Putamen (tissue), 1 donor: ENCODE measurements at places on chromosomes 7 and 10.
A peak's percentile ranks its signal among the peaks of the same experiment; 100 is the strongest.

DNA sequence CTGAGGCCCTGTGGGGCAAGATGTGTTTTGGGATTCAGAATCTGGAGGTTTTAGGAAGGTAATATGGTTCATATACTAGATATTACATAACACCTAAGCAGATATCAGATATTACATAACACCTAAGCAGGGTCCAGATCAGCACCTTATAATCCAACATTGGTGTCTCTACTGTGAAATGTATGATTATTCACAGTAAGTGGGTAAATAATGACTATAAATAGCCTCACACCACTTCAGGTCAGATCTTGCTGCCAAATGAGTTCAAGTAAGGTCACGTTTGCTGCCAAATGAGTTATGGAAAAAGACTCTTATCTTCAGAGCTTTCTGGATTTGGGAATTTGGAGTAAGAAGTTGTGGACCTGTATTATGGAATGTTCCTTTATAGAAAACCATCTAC lies 14.6 kb downstream of the ADRB1 start:
- DNase-seq, result no peak

GRCh38 chr7:107232568-107233090 lies 63.8 kb downstream of the HBP1 start:
- DNase-seq, result no peak

GRCh38 chr7:110621289-110621688 lies 469.6 kb upstream of the LRRN3 start:
- no peak for DNase-seq

GRCh38 chr10:29991382-29991781 lies 68.0 kb downstream of the JCAD start:
- DNase-seq, result no peak

GRCh38 chr7:36961097-36961496 lies 236.8 kb upstream of the AOAH start:
- no peak for DNase-seq

DNA sequence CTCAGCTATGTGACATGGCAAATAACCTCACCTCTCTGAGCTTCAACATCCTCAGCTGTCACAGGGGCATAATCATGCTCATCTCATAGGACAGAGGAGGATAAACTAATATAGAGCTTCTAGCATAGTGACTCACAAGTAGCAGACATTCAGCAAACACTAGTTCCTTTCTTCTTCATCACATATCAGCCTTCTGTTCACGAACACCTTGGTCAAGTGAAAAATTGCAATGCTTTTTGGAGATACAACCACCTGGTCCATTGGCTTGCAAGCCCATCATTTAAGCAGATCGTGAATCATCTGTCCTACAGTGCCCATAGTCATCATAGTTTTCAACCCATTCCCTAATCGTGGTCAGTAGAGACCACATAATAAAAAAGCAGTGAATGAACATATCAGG lies 277.9 kb upstream of the YAE1 start:
- DNase-seq, result no peak

- peak; percentile 50 for DNase-seq
Observed at GRCh38 chr10:70549962-70550458, 52.5 kb downstream of the PRF1 start.

DNA sequence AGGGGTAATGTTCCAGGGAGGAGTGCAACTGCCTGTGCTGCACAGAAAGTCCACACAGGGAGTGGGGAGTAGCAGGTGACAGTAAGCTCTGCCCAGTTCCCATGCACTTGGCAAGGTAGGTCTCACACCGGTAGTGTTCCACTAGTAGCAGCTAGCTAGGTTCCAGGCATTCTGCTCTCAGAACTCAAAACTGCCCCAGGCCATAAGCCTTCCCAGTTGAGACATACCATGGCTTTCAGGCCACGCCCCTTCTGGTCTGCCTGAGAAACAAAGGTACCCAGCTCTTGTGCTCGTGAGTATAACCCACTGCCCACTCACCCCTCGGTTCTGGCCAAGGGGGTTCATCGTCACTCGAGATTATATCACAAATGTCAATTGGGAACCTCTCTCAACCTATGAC lies 12.6 kb downstream of the CASP7 start:
- DNase-seq, result no peak

DNA sequence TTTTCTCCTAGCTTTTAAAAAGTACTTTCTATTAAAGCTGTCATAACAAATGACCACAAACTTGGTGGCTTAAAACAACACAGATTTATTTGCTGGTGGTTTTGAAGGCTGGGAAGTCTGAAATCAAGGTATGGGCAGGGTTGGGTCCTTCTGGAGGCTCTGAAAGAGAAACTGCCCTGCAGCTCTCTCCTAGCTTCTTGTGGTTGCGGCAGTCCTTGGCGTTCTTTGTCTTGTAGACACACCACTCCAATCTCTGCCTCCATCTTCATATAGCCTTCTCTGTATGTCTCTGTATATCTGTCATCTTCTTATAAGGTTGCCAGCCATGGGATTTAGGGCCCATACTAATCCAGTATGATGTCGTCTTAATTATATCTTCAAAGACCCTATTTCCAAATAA lies 79.4 kb upstream of the PRR15 start:
- no peak for DNase-seq
